ENCODE measurements at places on chromosomes 7 and 10.

DNA sequence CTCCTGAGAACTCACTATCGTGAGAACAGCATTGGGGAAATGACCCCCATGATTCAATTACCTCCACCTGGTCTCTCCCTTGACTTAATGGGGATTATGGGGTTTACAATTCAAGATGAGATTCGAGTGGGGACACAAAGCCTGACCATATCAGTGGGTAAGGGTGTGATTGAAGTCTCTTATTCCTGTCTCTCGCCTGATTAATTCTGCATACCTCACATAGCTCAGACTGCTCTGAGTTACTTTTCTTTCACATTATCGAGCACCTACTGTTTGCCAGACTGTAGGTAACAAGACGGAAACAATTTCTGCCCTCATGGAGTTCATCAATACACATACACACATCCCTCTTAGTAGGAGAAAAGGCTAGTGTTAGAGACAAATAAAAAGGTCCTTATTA, 25.0 kb downstream of the CISD1 start:
- DNase-seq = no peak

- DNase-seq = no peak
Measured at GRCh38 chr7:45230083-45230482, 72.5 kb downstream of the RAMP3 start.

DNA sequence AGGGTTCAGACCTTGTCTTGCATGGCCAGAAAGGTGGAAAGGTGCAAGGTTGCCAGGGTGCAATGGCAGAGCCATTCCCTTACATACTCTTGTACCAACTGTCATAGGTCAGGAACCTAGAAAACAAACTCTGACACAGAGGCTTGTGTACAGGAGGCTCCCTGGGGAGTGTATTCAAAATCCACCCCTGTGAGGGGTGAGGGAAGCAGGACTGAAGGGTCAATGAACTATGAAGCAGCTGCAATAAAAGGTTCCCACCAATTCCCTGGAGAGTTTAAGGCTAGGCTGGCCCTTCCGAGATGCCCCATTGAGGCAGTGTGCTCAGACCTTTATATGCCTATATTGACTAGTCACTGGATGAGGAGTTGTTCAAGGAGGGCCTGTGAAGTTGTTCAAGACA, 13.9 kb upstream of the CUZD1 start:
- DNase-seq = no peak

GRCh38 chr7:12637819-12638592, 49.4 kb upstream of the ARL4A start:
- DNase-seq = no peak

GRCh38 chr10:22010973-22011408, 7.5 kb upstream of the DNAJC1 start:
- no peak for DNase-seq

GRCh38 chr7:36810032-36810431, 85.7 kb upstream of the AOAH start:
- DNase-seq = no peak

DNA sequence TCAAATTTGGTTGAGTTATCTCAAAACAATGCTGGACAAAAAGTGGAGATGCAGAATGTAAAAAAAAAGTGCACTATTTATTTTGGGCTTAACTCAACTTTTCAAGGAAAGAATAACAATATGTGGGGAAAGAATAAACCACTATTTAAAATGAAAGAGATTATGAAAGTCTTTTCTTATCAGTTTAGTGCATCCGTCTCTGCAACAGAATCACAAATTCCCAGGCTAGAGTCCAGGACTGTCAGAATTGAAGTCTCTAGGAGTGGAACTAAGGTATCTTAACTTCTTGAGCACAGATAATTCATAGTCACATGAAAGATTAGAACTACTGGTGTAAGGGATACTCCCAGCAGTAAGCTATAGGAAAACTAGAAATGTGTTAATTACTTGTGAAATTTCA, 1200.3 kb upstream of the LRRN3 start:
- DNase-seq = no peak

GRCh38 chr7:55539380-55539779, 32.9 kb downstream of the VOPP1 start:
- no peak for DNase-seq

DNA sequence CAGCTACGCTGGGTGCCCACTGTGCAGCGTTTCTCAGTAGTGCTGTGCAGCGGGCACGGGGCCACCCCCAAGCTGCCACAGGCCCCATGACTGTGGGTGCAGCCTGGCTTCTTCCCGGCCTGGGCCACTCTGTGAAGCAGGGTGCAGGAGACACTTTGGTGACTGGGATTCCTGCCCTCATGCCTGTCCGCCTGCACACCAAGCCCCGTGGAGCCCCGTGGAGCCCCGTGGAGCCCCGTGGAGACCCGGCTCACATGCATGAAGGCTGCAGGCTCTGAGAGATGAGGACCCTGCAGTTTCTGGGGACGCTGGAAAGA, 3.9 kb upstream of the SHH start:
- DNase-seq = no peak

DNA sequence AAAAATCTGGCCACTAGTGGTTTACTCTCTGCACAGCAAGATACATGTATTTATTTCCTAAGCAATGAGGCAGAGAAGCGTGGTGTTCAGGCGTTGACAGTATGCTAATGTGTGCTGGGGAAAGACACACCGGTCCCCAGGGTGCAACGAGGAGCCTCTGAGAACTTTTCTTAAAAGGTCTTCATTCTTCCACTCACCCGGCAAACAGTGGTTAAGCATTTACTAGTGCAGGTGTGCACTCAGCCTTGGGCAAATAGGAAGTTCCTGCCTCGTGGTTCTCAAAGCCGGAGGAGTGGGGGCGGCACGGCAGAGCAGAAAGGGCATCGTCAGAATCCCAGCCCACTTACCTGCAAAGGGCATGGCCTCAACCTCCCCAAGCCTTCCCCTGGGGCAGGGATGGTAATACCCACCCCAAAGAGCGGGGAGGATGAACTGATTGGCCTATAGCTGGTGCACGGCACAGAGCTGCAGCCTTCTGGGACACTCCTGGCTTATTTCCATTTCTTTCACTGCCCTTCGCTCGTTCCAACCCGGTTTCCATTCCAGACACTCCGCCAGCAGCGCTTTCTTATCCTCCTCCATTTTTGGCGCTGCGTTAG, 184.3 kb upstream of the CTBP2 start:
- no peak for DNase-seq

GRCh38 chr10:25743832-25744231, 190.2 kb upstream of the MYO3A start:
- no peak for DNase-seq

DNA sequence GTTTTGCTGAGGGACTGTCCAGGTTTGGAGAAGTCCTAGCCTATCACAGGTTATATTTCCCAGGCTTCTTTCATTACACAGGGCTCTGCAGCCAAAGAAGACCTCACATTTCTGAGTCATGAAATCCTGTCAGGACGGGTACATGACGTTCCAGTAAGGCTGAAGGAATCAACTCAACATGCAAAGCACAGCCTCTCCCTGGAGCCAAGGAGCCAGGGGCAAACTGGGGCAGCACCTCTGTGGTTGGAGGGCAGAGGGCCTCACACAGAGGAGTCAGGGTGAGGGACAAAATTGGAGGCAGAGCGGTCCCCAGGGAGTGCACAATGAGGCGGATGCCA, 116.3 kb upstream of the GDF10 start:
- DNase-seq = no peak

- peak; percentile 60 for DNase-seq
Measured at GRCh38 chr7:99631295-99632109, 14.8 kb downstream of the ZSCAN25 start.

DNA sequence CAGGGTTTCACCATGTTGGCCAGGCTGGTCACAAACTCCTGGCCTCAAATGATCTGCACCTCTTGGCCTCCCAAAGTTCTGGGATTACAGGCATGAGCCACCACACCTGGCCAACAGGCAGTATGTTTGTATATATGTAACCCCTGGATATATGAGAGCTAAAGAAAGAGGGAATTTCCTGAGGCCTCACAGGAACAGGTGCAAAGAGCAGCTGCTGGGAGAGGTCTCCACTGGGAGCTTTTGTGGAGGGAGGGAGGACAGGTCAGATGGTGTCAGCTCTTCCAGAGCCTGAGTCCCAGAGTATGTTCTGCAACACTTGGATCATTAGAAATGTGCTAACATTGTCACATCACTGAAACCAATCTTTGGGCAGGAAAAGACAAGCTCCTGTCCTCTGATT, 110.1 kb upstream of the KIF5B start:
- DNase-seq = no peak

DNA sequence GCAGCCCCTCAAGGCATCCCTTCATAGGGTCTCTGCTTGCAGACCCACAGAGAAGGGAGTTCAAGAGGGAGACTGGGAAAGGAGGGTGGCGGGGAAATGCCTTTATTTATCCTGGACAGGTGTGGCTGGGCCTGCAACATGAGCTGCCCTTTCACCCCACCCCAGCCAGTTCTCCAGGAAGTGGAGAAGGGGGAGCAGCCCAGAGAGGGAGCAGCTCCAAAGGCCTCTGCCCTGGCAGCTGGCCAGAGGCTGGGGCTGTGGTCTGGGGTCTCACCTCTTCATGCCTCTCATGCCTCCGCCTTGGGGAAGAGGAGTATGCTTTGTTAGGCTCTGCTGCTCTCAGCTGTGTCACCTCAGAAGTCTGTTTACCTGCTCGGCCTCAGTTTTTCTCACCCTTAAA, 3.1 kb downstream of the LDB3 start:
- DNase-seq = no peak

DNA sequence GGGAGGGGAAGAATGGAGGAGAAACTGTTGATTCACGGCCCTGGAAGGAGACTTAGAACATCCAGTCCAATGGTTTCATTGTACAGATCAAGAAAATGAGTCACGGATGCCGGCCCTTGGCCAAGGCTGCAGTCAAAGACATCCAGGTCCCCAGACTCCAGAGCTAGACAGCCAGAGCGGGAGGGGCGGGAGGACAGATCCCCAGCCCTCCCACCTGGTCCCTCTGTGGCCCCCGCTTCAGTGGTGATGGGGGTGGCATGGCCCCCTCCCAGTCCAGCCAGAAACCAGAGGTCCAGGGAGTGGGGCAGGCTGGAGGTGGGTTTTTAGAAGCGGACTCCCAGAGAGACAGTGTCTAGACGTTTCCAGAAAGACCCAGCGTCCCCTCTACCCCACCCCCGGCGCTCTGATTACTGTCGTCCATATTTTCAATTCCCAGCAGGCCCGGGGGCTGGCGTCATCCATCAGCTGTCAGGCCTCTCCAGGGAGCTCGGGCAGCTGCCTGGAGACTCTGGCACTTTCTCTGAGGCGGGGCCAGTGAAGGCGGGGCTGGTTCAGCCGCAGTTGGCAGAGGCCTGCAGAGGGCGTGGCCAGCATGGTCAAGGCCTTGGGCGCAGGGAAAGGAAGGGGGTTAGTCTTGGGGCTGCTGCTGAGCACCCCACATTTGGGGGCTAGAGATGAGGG, 8.0 kb upstream of the HSPB1 start:
- no peak for DNase-seq

DNA sequence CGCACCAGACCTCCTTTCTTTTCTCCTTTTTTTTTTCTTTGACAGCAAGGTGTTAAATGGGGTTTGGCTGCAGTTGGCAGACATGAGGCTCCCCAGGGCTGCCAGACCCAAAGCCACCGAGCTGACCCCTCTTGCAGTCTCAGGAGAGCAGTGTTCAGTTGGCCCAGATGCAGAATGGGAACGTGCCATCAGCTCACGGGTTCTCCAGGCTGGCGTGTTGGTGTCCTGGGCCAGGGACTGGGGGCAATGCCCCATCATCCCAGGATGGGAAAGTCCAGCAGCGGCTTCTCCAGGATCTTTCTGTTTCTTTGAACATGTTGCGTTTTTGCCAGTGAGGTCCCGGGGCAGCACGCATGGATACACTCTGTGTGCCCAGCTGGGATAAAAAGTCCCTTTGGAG, 114.6 kb upstream of the KCTD7 start:
- DNase-seq = no peak

GRCh38 chr10:91191584-91191919, 28.9 kb upstream of the PCGF5 start:
- no peak for DNase-seq

GRCh38 chr7:26789481-26790184, 74.8 kb downstream of the SKAP2 start:
- no peak for DNase-seq

DNA sequence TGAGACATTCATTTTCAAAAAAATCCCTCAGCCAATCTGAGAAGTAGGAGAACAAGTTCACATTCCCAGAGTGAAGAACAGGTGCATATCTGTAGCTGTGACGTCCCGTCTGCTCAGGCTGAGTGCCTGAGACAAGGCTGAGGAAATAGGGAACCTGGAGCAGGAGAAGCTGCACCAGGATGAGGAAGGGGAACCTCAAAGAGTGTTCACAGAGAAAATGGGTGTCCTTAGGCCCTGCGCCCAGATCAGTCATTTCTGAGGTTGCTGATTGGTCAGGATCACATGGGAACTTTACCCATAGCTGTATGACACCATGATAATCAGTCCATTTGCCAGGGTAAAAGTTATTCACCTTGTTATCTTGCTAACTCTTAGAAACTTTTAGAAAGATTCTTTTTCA, 34.2 kb upstream of the TARP start:
- DNase-seq = no peak

GRCh38 chr7:82098414-82098813, 328.6 kb upstream of the HGF start:
- no peak for DNase-seq

DNA sequence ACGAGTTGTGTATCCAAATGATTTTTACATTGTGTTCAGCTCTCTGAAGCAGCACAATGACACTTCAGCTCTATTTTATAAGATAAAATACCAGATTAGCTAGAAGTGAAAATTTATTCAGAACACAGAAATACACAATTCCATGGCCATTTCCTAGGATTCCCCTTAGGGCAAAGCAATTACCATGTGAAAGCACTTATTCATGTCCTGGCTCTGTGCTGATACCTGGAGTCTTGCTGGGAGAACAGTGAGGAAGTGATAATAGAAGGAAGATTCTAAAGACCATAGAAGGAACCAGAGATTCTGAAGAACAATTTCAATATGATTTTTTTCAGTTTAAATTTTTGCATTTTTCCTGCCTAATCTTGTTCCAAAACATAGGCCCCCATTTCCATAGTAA, 657.4 kb upstream of the ZWINT start:
- DNase-seq = no peak

DNA sequence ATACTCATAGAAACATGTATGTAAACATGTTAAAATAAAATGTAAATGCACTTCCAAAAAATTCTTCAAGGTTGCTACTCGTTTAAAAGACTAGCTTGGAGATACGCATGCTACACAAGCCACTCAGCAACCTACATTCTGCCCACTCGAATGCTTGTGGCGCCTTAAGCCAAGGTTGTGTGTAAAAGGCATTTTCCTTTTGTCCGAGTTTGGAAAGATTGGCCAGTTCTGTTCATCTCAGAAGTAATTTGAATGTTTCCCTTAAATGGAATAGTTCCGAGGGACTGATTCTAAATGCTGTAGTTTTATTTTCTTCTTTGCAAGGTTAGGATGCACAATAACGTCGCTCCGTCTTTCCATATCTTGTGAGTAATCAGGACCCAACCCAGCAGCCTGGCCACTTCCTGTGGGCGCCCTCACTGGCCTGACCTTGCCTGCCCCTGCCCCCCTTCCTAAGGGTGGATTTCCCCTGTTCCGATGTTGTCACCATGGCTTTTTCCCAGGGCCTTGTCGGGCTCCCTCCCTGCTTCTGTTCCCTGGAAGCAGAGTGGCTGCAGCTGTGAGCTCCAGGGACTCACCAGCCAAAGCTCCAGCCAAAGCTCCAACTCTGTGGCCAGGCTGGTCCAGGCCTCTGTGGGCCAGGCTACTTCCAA, 70.6 kb downstream of the PTPRE start:
- peak; percentile 24 for DNase-seq

Data from activated T-cell treated with anti-CD3 and anti-CD28 coated beads, Interleukin-2, amount 50 U/mL, for 24 hours (primary cell).